ENCODE measurements at places on chromosomes 1 and 21. TPM values are rescaled to one million over a fixed set of nuclear protein-coding genes. Genes with fewer than 3 reads are reported as not detected.

RPTN gene
- total RNA-seq = not detected

MR1 gene
- total RNA-seq = 4.9 TPM

KRTAP19-3 gene
- total RNA-seq = not detected

RGS7 gene
- 0.99 TPM for total RNA-seq

SNAPIN gene
- total RNA-seq = 23.7 TPM

SELE gene
- not detected for total RNA-seq

DNA sequence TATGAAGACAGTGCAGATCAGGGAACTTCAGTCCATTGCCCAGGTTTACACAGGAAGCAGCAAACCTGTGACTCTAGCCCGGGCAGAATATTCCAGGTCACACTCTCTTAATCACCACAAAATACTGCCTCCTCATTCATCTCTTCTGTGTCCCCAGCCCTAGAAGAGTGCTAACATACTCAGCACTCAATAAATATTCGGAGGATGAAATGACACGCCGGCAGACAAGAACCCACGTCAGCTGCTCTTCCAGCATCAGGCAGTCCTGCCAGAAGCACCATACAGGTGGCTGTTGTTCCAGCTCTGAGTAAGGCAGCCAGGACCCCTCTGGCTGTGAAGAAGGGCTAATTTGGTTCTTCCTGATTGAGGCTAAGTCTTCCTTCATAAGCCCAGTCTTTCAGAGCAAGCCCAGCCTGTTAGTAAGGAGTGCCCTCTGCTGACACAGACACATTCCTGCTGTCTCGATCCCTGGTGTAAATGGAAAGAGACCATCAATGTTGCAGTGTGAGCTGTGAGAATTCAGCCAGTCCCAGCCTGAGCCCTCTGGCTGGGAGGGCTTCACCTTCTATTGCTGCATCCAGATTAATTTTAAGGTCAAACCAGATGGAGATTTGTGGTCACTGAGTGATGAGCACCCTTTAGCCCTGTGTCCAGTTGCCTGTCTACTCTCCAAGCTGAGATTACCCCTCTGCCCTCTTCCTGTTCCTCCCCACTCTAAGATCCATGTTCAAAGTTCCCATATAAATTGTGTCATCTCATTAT is 45.0 kb upstream of the KIRREL1 start:
- no peaks in the 10 kb centered on the region for H3K27me3 ChIP-seq
- H3K4me3 ChIP-seq = no peak overlapping the region
- H3K27ac ChIP-seq = no peak overlapping the region

DNA sequence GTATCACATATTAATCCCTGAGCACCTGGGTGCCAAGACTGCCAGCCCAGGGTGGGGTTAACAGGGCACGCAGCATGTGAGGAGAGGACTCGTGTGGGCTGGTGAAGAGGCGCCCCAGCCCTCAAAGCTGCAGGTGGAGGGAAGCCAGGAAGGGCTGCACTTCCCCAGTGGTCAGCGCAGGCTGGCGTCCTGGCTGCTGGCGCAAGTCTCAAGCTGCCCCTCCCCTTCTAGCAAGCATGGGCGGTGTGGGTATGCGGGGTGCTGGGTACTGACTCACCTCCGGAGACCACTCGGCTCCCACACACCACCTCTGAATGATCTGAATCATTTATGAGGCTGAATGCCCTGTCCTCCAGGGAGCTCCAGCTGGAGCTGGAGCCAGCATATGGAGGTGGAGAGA is 44.0 kb downstream of the EIF2D start:
- no peaks in the 10 kb centered on the region for H3K36me3 ChIP-seq
- no peak overlapping the region for H3K27ac ChIP-seq
- DNase-seq = no peak
- H3K4me3 ChIP-seq = no peak overlapping the region

DNA sequence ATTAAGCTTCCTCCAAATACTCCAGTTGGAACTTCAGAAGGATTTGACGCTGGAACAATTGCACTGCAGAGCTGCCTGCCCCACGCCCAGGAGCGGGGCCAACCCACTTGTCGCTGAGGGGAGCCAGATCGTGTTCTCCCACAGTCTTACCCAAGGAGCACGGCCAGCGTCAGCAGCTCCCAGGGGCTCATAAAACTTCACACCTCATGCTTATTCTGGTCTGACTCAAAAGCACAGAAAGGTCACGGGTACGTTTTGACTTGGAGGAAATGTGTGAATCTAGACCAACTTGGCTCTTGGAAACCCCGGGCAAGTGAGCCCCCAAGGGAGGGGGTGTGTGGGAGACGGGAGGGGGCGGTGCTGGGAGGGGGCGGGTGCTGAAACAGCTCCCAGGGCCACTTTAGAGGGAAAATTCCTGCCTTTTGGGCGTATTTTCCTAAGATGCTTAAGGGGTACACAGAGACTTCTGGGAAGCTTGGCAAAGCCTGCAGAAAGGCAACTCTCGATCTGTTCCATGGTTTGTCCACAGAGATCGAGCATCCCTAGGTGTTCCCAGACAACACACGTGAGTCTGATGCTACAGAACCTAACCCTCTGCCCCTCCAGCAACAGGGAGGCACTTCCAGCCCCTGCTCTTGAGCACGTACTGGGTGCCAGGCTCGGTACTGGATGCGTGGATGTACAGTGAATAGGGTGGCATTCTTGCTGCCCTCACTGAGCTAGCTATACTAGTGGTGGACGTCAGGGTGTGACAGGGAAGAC is 98.9 kb downstream of the DHRS3 start:
- DNase-seq = no peak
- H3K4me3 ChIP-seq = no peak overlapping the region
- H3K36me3 ChIP-seq = no peaks in the 10 kb centered on the region
- no peaks in the 10 kb centered on the region for H3K27me3 ChIP-seq
- no peaks in the 10 kb centered on the region for H3K4me1 ChIP-seq

DNA sequence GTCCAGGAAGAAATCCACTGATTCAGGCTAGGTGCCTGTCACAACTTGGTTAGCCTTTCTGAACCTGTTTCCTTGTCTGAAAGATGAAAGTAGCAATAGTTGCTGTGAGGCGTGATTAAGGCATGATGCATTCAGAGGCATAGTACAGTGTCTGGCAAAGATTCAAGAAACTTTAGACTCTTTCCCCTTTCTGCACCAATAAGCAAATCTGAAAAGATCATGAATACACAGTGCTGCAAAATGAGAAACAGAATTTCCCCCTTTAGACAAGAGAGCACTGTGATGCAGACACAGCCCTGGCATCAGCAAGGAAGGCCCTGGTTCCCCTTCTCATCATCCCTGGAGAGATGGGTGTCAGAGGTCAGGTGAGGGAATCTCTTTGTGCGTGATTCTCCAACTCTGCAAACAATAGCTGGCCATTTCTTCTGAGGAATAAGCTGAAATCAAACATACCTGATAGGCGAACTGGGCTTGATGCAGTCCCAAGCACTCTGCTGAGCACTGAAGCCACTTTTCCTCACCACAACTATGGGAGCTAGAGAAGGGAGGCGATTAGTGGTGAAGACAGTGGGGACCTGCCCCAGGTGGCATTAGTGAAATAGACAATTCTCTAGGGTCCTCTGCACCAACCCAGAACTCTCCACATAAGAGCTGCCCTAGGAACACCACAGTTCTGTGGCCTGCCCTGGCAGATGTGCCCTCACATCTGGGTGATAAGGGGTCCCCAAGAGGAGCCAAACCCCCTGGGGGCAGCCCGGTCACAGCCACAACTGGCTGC is 41.7 kb downstream of the ITPKB start:
- DNase-seq = no peak
- H3K36me3 ChIP-seq = no peaks in the 10 kb centered on the region
- H3K4me3 ChIP-seq = no peak overlapping the region
- no peak overlapping the region for H3K27ac ChIP-seq
- no peaks in the 10 kb centered on the region for H3K27me3 ChIP-seq

DNA sequence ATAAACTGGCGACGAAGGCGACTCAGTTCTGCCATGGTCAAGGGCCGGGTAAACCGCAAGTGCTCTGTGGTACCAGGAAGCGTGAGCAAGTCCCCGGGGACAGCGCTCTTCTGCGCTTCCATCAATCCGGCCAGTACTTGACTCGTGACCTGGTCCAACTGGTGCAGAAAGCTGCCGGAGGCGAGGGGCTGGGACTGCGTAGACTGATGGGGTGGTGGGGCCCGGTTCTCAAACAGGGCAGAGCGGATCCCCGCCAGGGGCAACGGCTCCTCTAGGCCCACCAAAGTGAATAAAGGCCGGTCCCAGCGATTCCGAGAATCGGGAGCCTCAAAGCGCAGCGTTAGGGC is 852 bp downstream of the KTI12 start:
- H3K36me3 ChIP-seq = no peaks in the 10 kb centered on the region
- H3K27ac ChIP-seq = peak overlapping the region; percentile 88
- DNase-seq = peak; percentile 37
- H3K27me3 ChIP-seq = no peaks in the 10 kb centered on the region
- peaks cover 64% of the 10 kb centered on the region for H3K4me1 ChIP-seq

DNA sequence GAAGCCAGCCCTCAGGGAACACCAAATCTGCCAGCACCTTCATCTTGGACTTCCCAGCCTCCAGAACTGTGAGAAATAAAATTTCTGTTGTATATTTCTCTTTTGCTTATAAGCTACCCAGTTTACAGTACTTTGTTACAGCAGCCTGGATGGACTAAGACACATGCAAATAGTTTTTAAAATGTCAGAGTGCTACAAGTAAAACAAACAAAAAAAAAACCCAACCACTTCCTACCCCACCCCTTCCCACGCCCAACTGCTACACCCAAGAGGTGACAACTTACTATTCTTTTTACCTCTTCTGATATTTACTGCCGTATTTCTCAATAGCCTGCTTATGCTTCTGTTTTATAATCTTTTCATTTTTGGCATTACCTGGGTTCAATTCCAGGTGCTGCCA is 8.6 kb upstream of the SPSB1 start:
- no peak overlapping the region for H3K4me3 ChIP-seq
- H3K27ac ChIP-seq = no peak overlapping the region
- no peaks in the 10 kb centered on the region for H3K27me3 ChIP-seq

- no peak overlapping the region for H3K4me3 ChIP-seq
- H3K4me1 ChIP-seq = no peaks in the 10 kb centered on the region
- no peak for DNase-seq
- H3K27me3 ChIP-seq = no peaks in the 10 kb centered on the region
- H3K27ac ChIP-seq = no peak overlapping the region
- no peaks in the 10 kb centered on the region for H3K36me3 ChIP-seq
Observed at GRCh38 chr21:32966120-32966519, 59.6 kb upstream of the OLIG2 start.
